Omental fat pad (tissue), 4 donors: ENCODE measurements at places on chromosomes 7 and 10. TPM values are rescaled to one million over a fixed set of nuclear protein-coding genes. Genes with fewer than 3 reads are reported as not detected.

EMX2 gene
- total RNA-seq = 0.28 TPM

TUBB8 gene
- 0.88 TPM for total RNA-seq

C7orf25 gene
- 13.7 TPM for total RNA-seq

AGAP5 gene
- total RNA-seq = 5.3 TPM

WNT2 gene
- total RNA-seq = 0.63 TPM

IL6 gene
- total RNA-seq = 20.6 TPM

FAM221A gene
- 8.5 TPM for total RNA-seq

INSYN2A gene
- 0.48 TPM for total RNA-seq

NDUFB8 gene
- total RNA-seq = 180 TPM

GBF1 gene
- total RNA-seq = 34.9 TPM

DTX2 gene
- 21.5 TPM for total RNA-seq

ARHGEF5 gene
- 8.5 TPM for total RNA-seq
